ENCODE measurements at places on chromosomes 12 and 14.

DNA sequence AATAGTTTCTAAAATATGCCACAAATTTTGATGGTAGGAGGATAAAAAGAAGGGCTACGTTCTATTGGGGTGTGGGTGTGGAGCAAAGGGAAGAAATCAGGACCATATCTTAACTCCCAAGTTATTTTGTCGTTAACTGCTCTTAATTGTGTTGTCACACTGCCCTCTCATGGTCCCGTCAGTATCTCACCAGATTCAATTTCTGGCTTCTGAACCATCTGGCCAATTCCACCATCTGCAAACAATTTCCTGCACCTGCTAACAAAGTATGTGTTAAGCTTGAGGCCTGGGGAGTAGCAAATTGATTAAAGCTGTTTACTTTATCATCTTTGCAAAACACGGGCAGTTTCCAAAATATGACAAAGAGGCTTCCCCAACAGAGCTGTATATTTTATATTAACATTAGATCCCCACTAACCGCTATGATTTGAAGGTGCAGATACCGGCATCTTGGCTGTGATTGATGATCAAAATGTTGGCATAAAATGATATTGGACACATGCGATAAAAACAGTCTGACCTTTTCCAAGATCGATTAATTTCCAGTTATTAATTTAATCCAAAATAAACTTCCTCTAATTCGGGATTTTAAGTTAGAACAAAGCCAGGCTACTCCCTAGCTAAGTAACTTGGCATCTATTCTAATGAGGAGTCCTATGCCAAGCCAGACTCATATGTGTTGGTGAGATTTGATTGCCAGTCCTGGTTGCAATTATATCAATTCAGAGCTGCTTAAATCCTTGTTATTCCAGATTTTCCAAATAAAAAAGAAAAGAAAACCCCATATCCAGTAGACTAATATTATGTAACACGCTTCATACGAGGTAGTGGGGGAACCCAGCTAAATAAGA is 6.9 kb upstream of the DNM1L start:
- DNase-seq: peak; percentile 66

DNA sequence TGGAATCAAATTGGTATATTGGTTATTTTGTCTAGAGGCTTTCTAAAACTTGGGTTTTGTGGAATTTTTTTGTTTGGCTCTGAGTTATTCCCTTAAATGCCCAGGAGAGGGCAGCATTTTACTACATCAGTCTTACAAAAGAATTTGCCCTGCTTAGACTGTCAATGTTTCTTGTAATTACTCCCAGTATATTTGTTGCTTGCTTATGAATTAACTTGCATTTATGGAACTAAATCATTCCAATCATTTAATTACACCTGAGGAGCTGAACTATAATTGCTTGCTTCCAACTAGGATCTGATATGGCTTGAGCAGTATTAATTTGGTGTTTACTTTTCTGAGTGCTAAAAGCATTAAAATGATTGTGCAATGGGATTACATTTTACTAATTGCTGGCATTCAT is 48.7 kb downstream of the MIPOL1 start:
- DNase-seq: peak; percentile 20

GRCh38 chr12:70213707-70214106 is 29.5 kb upstream of the CNOT2 start:
- DNase-seq: no peak

DNA sequence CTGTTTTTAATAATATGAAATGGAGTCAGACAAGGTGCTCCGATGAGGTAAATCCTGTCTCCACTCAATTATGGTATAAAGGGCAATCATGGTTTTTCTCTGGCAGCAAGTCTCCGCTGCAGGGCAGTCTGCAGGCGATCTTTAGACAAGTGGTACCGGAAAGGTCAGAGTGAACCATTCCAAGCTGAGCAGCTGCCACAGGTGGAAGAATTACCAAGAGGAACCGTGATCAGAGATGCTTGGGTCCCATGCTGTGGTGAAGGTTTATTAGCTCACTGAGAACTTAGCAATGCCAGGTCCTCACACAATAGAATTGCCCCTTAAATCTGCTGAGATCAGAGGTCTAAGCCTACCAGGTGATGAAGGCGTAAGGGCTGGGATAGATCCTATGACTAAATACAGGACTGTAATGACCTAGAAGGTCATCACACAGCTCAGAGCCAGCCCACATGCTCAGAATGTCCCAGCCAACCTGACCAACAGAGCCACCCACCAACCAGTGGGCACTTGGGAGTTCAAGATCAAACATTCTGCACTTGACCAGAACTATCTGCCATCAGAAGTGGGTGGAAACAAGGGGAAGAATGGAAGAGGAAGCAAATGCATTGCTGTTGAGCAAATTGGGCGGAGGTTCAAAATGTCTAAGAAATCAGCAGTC is 175.2 kb upstream of the BCL2L14 start:
- no peak for DNase-seq

- no peak for DNase-seq
These were observed 11.4 kb downstream of the MANSC1 start for GRCh38 chr12:12338527-12339168.

DNA sequence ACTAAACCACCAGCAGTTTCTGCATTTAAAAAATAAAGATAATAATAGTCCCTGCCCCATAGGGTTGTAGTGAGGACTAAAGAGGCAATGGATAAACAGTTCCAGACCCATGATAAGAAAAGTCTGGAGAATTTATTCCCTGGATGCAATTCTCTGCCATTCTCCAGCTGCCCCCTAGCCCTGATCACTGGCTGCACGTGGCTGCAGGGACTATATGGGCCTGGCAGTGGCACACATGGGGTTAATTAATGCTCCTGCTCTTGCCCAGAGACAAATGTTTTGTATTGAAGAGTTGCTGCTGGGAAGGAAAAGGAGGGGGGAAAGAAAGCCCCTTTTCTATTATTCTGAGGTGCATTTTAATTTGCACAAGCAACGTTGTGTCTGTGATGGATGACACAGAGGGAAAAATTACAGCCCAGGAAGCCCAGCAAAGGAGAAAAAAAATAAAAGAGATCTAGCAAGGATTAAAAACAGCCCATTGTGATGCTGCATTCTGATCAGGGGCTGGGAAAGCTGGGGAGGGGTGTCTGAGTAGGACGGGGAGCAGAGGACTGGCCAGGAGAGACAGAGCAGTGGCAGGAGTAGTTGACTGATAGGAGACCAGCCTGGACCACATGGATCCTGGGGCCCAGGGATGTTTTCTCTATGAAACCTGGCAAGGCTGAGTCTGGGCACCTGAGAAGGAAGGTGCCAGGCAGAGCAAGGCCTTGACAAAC is 149.3 kb downstream of the ESRRB start:
- no peak for DNase-seq

GRCh38 chr12:107130830-107131611 is 37.7 kb upstream of the CRY1 start:
- DNase-seq: no peak

- no peak for DNase-seq
These were observed 15.3 kb downstream of the NKX2-1 start for GRCh38 chr14:36504771-36505175.

GRCh38 chr14:22870811-22871223 is 723 bp upstream of the LRP10 start:
- DNase-seq: peak; percentile 53

DNA sequence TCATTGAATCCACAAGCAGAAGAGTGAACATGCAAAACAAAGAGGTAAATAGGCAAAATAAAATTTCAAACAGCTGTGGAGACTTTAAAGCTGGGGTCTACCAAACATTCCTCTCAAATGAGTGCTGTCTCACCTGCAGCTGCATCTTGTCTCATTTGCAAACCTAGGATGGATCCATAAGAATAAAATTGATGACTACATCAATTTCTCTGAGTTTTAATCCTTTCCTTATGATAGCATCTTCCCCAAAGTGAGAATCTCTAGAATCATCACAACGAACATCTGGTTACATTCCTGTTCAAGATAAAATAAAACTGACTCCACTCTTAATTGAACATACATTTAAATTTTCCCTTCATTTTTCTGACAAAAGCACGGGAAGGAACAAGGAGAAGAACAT is 18.2 kb downstream of the SSTR1 start:
- DNase-seq: no peak

GRCh38 chr12:12404297-12404696 is 47.4 kb downstream of the BORCS5 start:
- DNase-seq: no peak

Measured in MV-4-11 (cell line).